ENCODE measurements at places on chromosomes 4 and X. TPM values are rescaled to one million over a fixed set of nuclear protein-coding genes. Genes with fewer than 3 reads are reported as not detected.

DNA sequence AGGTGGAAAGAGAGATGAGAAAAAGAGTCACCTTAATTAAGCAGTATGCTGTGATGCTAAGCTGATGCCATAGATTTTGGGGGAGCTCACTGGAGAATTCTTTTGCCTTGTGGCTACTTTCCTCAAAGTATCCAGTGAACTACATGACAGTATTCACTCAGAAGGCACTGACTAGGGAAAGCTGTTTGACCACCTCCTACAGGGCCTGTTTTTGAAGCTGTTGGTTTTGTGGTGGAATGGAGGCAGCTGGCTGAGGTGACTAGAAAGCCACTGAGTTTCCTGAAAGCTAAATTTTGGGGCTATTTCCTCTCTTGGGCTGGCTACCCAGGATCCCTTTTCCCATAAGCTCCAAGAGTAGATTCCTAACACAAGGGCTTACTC, 124.8 kb upstream of the EOLA2 start:
- no peak overlapping the region for H3K27ac ChIP-seq
- no peaks in the 10 kb centered on the region for H3K27me3 ChIP-seq
- no peak overlapping the region for H3K4me3 ChIP-seq
- no peaks in the 10 kb centered on the region for H3K36me3 ChIP-seq
- no peaks in the 10 kb centered on the region for H3K4me1 ChIP-seq

CLRN2 gene
- total RNA-seq, result not detected

DNA sequence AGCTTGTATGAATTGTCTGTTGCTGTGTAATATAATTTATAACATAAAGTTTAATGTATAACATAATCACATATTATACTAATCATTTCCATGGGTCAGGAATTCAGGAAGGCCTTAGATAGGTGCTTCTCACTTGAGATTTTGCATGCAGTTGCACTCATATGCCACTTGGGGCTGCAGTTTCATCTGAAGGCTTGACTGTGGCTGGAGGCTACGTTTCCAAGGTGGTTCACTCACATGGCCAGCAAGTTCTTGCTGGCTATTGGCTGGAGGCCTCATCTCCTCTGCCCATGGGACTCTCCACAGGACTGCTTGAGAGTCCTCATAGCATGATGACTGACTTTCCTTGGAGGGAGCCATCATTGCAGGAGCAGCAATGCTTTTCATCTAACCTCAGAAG, 53.4 kb upstream of the STX18 start:
- H3K27ac ChIP-seq, result no peak overlapping the region
- H3K4me3 ChIP-seq, result no peak overlapping the region
- H3K27me3 ChIP-seq, result no peaks in the 10 kb centered on the region
- H3K4me1 ChIP-seq, result no peaks in the 10 kb centered on the region
- H3K36me3 ChIP-seq, result no peaks in the 10 kb centered on the region

DNA sequence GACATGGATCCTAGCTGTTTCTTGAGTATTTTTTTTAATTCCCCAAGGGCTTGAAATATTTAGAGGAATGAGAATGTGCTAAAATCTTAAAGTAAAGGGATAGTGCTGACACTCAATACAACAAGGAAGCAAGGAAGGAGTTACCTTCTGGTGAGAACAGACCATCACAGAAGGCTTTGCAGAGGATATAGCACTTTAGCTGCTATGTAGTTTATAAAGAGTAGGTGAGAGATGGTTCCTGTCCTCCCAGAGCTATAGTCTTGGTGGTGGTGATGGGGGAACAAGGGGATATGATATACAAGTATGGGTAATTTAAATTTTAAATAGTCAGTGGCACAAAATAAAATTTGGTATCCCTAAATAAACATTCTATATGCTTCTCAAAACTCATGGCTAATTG, 47.6 kb downstream of the MTHFD2L start:
- no peaks in the 10 kb centered on the region for H3K27me3 ChIP-seq
- no peak overlapping the region for H3K4me3 ChIP-seq
- H3K4me1 ChIP-seq, result peaks cover 70% of the 10 kb centered on the region
- H3K27ac ChIP-seq, result peak overlapping the region; percentile 76

DNA sequence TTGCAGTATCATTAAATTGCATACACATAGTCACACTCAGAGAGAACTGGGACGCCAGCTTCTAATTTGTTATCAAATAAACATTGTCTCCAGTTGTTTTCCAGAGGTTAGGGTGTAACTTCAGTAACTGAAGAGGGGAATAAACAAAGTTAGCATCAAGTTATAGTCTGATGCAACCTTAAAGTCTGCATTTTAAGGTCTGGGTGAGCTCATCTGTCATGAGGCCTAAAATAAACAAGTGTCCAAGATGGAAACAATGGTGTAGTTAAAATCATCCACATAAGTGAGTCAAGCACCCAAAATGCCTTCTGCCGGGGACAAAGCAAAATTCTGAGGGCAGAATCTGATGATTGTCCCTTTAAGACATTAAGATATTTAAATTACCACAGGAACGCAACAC, 70.3 kb upstream of the EMCN start:
- no peak overlapping the region for H3K27ac ChIP-seq
- no peak for DNase-seq
- no peaks in the 10 kb centered on the region for H3K27me3 ChIP-seq
- H3K4me1 ChIP-seq, result no peaks in the 10 kb centered on the region
- H3K4me3 ChIP-seq, result no peak overlapping the region
- no peaks in the 10 kb centered on the region for H3K36me3 ChIP-seq

BGN gene
- 9.0 TPM for total RNA-seq

SGMS2 gene
- total RNA-seq, result 3.4 TPM

GRCh38 chr4:156690572-156690971, 281.0 kb downstream of the PDGFC start:
- no peak for DNase-seq
- H3K36me3 ChIP-seq, result no peaks in the 10 kb centered on the region
- no peaks in the 10 kb centered on the region for H3K27me3 ChIP-seq
- no peak overlapping the region for H3K27ac ChIP-seq
- no peaks in the 10 kb centered on the region for H3K4me1 ChIP-seq

DNA sequence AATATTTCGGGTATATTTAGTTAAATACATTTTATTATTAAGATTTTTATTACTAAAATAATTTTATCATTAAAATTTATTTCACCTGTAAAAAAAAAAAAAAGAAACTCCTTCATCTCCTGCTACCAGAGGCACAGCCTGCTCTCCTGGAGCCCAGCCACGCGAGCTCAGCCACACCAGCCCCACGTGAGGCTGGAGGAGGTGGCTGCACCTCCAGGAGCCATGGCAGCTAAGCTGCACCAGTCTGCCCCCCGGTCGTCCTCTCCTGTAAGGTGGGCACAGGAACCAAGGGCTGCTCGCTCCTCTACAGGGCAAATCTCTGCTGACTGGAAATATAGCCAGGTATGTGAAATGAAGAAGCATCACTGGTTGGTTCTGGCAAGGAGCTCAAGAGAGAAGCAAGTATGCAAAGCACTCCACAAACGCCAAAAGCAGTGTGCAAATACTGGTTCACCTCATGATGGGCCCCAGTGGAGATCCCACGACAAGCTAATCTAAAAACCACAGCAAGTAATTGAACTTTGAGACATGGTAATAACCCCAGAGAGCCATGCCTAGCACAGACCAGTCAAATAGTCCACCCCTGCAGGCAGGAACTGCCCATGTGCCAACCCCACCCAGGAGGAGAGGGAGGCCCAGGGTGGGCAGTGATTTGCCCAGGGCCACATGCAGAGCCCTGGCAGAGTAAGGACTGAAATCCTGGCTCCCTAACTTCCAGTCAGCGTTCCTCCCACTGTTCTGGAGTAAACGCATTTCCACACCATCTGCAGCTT, 90.1 kb downstream of the WFS1 start:
- H3K27ac ChIP-seq, result no peak overlapping the region
- H3K36me3 ChIP-seq, result no peaks in the 10 kb centered on the region
- no peak overlapping the region for H3K4me3 ChIP-seq
- DNase-seq, result no peak
- no peaks in the 10 kb centered on the region for H3K27me3 ChIP-seq

EDNRA gene
- 0.58 TPM for total RNA-seq

RENBP gene
- 1.2 TPM for total RNA-seq

- no peaks in the 10 kb centered on the region for H3K4me1 ChIP-seq
- H3K4me3 ChIP-seq, result no peak overlapping the region
- H3K36me3 ChIP-seq, result no peaks in the 10 kb centered on the region
- H3K27ac ChIP-seq, result no peak overlapping the region
- no peaks in the 10 kb centered on the region for H3K27me3 ChIP-seq
- DNase-seq, result no peak
Observed at GRCh38 chrX:121649417-121649816, 602.0 kb downstream of the GLUD2 start.

MYOZ2 gene
- 0.18 TPM for total RNA-seq

GPR34 gene
- total RNA-seq, result not detected

- H3K36me3 ChIP-seq, result no peaks in the 10 kb centered on the region
- no peaks in the 10 kb centered on the region for H3K4me1 ChIP-seq
- H3K27ac ChIP-seq, result no peak overlapping the region
- no peaks in the 10 kb centered on the region for H3K27me3 ChIP-seq
- DNase-seq, result no peak
Observed at GRCh38 chrX:66046612-66047235, 6.8 kb upstream of the VSIG4 start.
